ENCODE measurements at places on chromosomes 11 and 22. TPM values are rescaled to one million over a fixed set of nuclear protein-coding genes. Genes with fewer than 3 reads are reported as not detected.

DNA sequence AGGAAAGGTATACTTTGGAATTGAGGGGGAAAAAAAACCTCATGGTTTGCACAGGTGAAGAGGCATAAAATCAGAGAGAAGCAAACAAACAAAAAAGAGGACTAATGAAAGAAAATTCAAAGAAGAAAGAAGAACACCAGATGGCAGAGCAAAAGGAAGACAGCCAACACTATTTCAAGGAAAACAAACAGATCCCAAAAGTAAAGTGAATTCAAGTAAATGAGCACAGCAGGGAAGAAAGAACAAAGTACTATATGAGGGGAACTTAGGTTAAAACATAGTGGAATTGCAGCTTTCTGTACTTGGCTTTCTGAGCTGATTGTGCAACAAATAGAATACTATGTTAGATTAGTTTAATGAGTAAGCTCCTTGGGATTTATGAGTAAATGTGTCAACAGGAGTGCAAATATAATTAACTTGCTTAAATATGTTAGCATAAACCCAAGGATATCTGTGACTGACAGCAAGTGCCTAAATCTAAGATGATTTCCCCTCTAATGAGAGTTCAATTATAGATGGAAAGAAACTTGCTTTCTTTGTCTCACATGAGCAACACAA lies 404.6 kb upstream of the CNTN5 start:
- DNase-seq = no peak

- no peak for DNase-seq
These were observed 46.4 kb upstream of the SC5D start for GRCh38 chr11:121246021-121246768.

GRCh38 chr11:30465623-30466022 lies 120.5 kb downstream of the MPPED2 start:
- DNase-seq = no peak

GRCh38 chr11:63499874-63500273 lies 6.0 kb upstream of the LGALS12 start:
- DNase-seq = no peak

DNA sequence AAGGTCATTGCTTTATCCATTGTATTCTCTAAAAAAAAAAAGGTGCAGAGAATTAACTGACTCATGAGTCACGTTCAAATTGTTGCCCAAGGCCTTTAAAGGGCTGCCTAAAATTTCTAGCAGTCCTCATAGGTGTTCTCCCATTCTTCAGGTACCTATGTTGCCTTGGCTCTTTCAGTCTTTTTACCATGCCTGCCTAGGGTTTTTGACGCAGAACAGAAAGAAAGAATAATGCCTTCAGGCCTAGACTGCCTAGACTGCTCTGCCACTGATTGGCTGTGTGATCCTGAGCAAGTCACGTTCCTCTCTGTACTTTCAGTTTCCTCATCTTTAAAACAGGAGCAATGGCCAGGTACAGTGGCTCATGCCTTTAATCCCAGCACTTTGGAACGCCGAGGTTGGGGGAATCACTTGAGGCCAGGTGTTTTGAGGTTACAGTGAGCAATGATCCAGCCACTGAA lies 21.5 kb downstream of the CTSC start:
- no peak for DNase-seq

DNA sequence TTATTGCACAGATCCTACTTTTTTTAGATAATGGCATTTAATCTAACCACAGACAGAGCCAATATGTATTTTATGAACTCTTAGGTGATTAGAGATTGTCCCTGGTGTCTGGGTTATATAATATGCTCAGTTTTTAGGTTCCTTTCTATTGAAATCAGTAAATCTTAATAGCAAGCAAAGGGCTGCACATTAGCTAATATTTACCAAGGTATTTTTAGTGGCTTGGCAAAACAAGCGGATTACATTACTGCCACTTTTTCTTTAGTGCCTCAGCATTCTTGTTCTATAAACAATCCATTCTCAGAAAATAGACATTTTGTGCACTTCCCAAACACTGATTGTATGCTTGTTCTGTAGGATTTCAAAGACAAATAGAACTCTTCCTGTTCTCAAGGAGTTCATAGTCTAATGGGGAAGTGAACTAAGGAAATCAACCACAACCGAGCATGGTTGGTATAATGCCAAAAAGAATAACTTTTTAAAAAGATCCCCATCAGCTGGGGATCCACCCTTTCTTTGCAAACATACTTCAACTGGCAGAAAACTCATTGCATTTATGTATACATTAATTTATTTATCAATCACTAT lies 23.8 kb downstream of the KCNJ1 start:
- no peak for DNase-seq

The KRTAP5-8 gene
- not detected for total RNA-seq

Measured in activated CD4-positive, alpha-beta memory T cell treated with anti-CD3 and anti-CD28 coated beads for 36 hours (primary cell).